ENCODE measurements at places on chromosomes 6 and 20.

- no peak for DNase-seq
These were observed 9.6 kb downstream of the CCM2L start for GRCh38 chr20:32019563-32020463.

- DNase-seq, result no peak
These were observed 86.5 kb downstream of the YTHDF1 start for GRCh38 chr20:63129376-63129965.

- DNase-seq, result no peak
These were observed 1.1 kb downstream of the ABRACL start for GRCh38 chr6:139029470-139030227.

DNA sequence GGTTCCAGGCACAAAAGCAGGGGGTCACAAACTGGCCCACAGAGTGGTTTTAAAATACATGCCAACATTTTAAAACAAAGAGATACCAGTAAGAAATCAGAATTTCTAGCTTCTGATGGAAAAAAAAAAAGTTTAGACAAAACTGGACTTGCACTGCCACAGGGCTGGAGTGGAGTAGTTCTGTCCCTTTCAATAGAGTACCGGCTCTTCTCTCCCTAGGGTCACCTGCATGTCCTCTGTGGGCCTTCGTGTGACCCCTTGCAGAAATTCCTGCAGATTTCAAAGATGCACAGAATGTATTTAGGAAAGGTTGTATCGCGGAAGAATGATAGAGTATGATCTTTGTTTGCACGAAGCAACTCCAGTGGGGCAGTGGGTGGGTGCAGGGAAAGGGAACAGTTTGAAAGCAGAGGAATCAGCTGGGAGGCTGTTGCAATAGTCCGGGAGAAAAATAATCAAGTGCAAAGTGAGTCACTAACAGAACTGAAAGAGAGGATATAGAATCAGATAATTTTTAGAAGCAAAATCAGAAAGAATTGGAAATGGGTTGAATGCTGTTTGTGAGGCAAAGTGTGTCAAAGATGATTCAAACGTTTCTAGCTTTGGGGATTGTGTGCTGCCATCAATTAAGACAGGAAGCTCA lies 97.3 kb upstream of the STXBP5 start:
- no peak for DNase-seq

GRCh38 chr6:21438986-21439352 lies 154.6 kb upstream of the SOX4 start:
- no peak for DNase-seq

DNA sequence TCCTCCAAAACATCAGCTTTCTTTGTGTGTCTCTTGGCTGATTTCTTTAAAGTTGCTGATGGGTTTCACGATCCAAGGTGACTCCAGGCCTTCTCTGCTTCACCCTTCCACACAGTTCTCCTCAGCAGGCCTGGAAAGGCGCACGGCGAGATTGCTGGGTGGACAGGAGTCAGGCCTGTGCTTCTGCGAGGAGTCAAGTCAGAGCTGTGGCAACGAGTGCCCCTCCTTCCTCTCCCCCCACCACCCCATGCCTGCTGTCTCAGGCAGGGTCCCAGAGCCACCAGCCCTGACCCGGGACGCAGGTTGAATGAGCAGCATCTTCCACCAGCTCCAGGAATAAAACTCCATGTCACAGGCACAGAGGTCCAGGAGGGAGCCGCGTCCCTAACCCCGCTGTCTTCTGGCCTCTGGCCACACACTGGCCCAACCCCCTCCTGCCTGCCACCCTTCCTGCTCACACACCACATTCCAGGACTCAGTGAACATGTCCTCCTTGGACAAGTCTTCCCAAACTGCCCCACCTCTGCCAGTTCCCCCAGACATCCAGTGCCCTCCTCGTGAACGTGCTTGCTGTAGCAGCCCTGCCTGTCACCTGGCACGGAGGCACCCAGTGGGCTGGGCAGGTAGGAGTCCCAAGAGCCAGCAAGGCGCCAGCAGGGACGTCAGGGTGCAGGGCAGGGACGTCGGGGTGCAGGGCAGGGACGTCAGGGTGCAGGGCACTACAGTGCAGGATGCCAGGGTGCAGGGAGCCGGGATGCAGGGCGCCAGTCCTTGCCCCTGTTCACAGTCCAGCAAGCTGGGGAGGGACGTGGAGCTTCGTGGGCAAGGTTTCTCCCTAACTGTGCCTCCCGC lies 7.2 kb upstream of the NTSR1 start:
- no peak for DNase-seq

- DNase-seq, result no peak
These were observed 69.0 kb downstream of the SESN1 start for GRCh38 chr6:109025639-109026038.

- DNase-seq, result no peak
These were observed 373.4 kb upstream of the EPHA7 start for GRCh38 chr6:93792746-93793145.

- DNase-seq, result no peak
These were observed 10.4 kb upstream of the KCNK5 start for GRCh38 chr6:39239527-39240154.

All from right renal cortex interstitium (tissue), 3 donors.